ENCODE measurements at places on chromosomes 2 and 18.
A peak's percentile ranks its signal among the peaks of the same experiment; 100 is the strongest.

GRCh38 chr2:100936972-100937542, 65.0 kb upstream of the RPL31 start:
- DNase-seq, result no peak

DNA sequence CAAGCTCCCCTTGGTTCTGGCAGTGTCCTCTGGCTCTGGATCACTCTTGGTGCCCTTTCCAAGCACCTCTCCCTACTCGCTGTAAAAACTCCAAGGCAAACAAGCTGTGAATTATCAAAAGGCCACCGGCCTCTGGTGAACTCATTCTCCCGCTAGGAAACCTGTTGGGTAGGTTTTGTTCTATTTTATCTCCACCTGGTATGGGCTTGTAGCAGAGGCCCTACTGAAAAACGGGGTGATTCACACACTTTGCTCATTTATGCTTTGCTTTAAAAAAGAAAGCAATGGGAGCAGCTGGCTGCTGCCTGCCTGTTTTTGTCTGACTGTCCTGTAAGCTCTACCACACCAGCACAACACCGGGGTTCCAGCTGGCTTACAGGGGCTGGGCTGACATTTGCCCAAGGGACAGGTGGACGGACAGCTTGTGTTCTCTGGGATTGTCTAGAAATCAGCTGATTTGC, 56.8 kb downstream of the SH3BP4 start:
- peak; percentile 82 for DNase-seq

- DNase-seq, result no peak
Measured at GRCh38 chr2:178506524-178506923, 26.3 kb downstream of the PLEKHA3 start.

GRCh38 chr2:140639628-140640027, 1491.2 kb downstream of the LRP1B start:
- no peak for DNase-seq

DNA sequence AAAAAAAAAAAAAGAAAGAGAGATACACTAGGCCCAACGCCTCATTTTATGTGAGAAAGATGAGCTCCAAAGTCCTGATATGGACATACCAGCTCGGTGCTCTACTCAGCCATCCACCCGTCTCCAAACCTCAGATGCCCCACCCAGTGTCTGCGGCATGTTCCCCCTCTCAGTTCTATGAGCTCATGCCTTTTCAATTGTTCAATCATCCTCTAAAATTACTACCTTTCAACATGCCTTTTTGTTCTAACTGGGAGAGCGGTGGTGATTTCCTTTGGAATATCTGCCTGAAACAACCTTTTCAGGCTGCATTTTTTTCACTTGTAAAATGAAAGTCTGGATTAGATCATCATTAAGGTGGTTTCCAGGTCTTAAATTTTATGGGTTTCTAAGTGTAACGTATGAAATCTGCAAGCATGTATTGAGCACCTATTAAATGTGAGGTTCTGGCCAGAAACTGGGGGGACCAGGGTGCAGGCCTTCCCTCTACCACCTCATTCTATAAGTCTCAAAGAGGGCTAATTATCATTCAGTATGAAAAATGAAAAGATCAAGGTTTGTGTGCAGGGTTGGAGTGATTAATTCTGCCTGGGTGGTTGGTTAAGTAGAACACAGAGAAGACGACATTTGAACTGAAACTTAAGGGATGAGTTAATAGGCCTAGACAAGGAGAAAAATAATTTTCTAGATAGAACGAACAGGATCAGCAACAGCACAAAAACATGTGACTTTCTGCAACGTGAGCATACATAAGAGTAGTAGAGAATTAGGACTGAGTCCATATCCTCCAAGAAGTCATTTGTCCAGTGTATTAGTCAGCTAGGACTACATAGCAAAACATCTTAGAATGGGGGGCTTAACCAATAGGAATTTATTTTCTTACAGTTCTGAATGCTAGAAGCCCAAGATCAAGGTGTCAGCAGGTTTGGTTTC, 87.4 kb upstream of the GLS start:
- DNase-seq, result peak; percentile 1

GRCh38 chr2:15623898-15624541, 32.4 kb downstream of the DDX1 start:
- DNase-seq, result no peak

DNA sequence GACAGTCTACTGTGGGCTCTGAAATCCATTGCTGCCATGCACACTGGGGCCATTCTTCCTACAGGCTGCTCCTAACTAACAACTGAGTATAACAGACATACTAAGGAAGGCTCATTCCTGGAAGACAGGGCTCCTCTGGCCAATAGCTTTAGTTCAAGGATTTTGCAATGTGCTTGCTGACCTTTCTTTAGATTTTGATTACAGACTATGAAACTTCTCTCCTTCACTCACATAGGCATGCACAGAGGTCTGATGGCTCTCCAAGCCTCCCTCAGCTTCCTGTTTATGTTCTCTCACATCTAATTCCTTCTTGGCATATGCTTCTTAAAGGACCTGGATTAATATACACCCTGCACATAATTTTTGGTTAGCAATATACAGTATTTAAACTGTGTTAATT, 34.4 kb upstream of the ROCK1 start:
- no peak for DNase-seq

- no peak for DNase-seq
Measured at GRCh38 chr2:151947813-151948165, 119.6 kb upstream of the ARL5A start.

GRCh38 chr2:62705859-62706720, 577 bp downstream of the EHBP1 start:
- DNase-seq, result peak; percentile 71

DNA sequence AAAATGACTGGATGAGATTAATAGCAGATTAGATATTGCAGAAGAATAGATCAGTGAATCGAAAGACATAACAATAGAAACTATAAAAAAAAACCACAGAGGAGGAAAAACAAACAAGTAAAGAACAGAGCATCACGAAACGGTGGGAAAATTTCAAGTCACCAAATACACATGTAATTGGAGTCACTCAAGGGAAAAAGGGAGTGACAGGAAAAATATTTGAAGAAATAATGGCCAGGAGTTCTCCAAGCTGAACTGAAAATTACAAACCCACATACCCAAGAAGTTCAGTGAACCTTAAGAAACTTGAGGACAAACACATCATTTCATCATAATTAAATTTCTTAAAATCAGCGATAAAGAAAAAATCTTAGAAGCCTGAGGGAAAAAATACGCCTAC, 11.0 kb upstream of the IL1R1 start:
- no peak for DNase-seq

- no peak for DNase-seq
Measured at GRCh38 chr18:8469544-8470130, 139.6 kb upstream of the RAB12 start.

DNA sequence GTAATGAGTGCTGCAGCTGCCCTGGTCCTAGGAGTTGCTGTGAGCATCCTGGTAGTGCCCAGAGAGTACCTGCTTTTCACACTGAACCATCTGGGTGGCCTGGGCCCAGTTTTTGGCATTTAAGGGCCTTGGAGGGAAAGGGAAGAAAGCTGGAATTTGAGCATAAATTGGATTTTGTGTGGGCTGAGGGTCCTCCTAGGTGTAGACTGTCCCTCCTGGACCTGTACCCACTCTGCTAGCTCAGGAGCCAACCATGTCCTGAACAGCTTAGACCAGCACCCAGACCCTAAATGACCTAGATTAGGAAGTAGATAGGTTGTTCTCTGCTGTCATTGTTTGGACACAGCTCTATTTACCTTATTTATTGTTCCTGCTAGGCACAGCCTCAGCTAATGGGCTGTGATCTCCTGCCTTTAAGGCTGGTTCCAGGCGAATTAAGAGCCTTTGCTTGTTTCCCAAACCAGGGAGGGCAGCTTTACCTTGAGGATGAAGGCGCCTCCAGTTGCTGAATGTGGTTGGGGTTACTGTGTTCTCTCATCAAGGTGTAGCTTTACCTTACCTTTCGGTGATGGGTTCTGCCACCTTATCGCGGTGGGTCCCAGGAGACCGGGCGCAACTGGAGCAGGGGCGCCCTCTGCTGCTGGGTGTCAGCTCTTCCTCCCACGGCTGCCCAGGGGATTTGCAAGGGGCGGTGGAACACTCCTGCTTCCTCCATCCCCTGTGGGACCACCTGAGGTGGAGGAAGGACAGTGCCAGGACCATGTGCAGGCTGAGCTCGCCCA, 34.4 kb downstream of the ITGA6 start:
- DNase-seq, result peak; percentile 67

DNA sequence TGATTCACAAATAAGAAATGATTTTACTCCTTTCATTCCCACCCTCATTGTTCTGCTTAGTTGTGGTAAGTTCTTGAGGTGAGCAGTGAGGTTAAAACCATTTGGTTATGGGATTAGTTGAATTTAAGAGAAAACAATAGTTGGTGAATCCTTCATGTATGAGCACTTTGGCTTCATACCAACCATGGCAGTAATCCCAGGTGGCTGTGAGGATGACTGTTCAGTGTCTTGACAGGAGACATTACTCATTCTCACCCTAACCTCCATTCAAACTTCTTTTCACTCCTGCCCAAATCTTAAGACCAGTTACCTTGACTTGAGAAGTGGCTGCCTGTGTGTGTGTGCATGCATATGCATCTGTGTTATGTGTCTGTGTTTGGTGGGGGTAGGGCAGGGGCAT, 143.1 kb downstream of the SETBP1 start:
- no peak for DNase-seq

- no peak for DNase-seq
Measured at GRCh38 chr2:43778233-43778632, 4.4 kb downstream of the DYNC2LI1 start.

DNA sequence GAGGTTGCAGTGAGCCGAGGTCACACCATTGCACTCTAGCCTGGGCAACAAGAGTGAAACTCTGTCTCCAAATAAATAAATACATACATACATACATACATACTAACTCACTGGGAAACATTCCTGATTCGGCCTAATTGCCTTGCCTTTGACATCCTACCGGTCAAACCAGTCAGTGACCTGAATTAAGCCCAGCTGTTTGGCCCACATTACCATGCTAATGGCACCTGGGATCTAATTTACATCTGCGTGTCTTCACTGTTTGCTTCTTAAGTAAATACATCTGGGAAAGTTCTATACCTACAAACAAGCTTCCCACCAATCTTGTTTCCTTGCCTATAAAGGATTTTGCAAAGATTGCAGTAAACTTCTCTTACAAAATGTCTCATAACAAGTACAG, 230.2 kb upstream of the ZC3H15 start:
- peak; percentile 28 for DNase-seq

DNA sequence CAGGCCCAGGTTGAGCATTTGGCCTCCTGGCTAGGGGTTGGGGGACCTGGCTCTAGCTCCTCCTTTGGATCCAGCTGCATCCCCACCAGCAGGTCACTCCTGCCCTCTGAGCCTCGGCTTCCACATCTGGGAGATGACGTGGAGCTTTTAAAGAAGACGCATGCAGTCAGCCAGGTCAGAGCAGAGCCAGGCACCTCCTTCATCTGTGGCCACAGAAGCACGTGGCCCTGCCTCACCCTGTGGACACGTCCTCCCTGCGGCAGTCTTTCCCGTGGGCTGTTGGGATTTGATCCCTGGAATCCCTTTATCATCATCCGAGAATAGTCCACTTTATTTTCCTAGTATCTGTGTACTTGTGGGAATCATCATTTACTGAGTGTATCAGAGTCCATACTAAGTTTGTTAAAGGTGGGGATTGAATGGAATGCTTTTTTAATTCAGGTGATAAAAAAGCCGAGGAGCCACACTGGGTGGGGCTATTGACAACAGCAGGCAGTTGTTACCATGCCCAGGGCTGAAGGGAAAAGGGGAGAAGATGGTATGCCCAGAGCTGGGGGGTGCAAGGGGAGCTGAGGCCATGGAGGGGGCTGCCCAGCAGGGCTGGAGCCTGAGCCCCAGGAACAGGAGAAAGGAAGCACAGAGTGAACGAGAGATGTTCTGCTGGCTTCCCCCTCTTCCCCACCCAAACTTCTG, 170.1 kb downstream of the LAMA1 start:
- no peak for DNase-seq

DNA sequence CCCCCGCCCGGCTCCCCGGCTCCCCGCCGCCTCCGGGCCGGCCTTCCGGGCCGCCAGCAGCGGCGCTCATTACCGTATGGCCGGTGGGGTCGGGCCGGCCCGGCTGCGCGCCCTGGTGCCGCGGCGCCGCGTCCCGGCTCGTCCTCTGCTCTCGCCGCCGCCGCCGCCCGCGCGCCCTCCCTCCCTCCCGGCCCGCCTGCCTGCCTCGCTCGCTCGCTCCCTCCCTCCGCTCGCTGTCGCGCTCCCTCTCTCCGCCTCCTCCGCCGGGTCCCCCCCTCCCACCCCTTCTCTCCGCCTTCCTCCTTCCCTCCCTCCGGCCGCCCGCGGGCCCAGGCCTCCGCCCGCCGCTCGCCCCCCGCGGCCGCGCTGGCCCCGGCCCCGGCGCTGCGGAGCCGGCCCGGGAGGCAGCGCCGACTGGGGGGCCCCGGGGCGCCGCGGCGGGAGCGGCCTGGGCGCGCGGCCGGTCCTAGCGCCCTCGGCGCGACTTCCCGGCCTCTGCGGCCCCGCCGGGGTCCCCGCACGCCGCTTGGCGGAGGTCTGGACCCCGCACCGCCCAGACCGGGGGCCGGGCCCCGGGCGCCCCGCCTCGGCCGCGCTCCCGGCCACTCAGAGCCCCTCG, at the start of gene DNMT3A:
Gene DNMT3A (minus strand): TSS at position 173 of the 619 bp plus-strand sequence. CDS start 27,941 bp downstream, outside the sequence.
- peak; percentile 80 for DNase-seq

DNA sequence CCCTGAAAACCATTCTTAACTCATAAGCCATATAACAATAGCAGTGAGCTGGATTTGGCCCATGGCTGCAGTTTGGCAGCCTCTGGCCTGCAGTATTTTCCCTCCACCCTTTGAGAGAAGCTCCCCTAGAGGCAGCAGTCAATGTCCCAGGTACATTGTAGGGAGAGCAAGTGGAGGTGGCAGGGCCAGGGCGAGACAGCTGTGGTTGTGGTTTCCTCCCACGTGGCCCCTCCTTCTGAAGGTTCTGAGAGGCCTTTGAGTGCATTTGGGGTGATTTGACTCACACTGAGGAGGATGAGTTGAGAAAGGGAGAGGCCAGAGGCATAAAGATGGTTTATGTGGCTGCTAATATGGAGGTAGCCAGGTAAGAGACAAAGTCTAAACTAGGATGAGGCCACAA, 45.5 kb upstream of the LDAH start:
- no peak for DNase-seq

DNA sequence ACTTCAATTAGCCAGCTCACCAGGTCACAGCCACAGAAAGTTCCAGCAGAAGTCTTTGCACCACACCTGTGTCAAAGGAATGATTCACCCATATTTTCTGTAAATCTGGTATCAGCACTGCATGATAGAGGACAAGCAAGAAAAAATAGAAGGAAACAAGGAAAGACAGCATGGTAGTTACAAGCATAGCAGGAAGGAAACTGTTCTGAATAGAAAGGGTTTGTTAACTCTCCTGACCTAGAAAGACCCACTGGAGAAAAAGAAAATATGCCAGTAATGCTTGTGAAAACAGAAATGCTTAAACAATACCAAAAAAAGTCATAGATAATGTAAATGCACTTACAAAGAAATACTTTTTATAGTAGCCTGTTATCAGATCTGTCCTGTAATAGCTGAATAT, 40.8 kb downstream of the SCRN3 start:
- DNase-seq, result no peak

DNA sequence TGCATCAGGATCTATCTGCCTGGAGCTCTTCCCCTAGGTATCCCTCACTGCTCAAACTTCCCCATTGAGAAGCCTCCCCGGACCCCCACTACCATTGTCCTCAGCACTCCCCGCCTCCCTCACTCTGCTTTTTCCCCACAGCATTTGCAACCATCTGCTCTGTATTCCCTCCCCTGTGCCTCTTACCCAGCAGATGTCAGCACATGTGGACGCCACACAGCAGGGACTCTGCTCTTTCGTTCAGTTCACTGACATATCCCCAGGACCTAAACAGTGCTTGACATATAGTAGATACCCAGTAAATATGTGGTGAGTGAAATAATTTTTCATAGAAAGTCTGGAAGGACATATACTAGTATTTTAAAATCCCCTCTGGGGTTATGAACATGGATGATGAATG, 101.1 kb downstream of the TMEM247 start:
- DNase-seq, result no peak

- DNase-seq, result no peak
Measured at GRCh38 chr2:38387887-38388286, 10.8 kb upstream of the ATL2 start.

Data from NCI-H146 (cell line).